Hematopoietic multipotent progenitor cell (in vitro differentiated cells): ENCODE measurements at places on chromosomes 11 and 22. TPM values are rescaled to one million over a fixed set of nuclear protein-coding genes. Genes with fewer than 3 reads are reported as not detected.

ADM gene
- total RNA-seq: 3.2 TPM

TREH gene
- not detected for total RNA-seq

FADS2 gene
- 110 TPM for total RNA-seq

MFRP gene
- not detected for total RNA-seq

DEPDC7 gene
- 1.9 TPM for total RNA-seq

- no peak for DNase-seq
These were observed 23.3 kb downstream of the KCNJ5 start for GRCh38 chr11:128914216-128915148.

- DNase-seq: no peak
These were observed 698 bp downstream of the SLC37A4 start for GRCh38 chr11:119030029-119030328.

DNA sequence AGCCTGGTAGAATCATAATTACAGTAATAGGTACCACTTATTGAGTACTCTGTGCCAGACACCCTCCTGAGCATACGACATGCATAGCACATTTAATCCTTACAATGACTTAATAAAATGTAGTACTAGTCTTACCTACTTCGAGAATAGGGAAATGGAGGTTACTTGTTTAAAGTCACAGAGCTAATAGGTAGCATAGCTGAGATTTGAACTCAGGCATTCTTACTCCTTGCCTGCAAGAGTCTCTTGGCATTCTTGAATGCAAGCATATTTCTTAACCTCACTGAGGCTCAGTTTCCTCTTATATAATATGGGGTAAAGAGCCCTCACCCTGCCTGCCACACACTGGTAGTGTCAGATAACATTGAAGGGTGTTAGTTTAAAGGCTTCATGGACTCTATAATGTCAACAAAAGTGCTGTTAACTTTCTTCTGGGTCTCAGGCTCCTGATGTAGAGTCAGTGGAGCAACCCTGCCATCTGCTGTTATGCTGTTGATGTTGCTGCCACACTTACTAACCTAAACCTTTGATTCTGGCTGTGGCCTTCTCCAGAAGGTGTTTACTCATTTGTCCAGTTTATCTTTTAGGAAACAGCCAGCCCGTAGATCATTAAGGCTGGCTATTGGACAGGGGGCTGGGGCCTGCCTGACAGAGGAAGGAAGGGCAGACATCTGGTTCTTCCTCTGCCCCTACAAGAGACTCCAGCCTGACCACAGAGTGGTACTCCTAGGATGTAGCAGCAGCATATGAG is 18.9 kb downstream of the LIMK2 start:
- peak; percentile 95 for DNase-seq

GRCh38 chr22:39422101-39422500 is 22.5 kb downstream of the TAB1 start:
- no peak for DNase-seq

DNA sequence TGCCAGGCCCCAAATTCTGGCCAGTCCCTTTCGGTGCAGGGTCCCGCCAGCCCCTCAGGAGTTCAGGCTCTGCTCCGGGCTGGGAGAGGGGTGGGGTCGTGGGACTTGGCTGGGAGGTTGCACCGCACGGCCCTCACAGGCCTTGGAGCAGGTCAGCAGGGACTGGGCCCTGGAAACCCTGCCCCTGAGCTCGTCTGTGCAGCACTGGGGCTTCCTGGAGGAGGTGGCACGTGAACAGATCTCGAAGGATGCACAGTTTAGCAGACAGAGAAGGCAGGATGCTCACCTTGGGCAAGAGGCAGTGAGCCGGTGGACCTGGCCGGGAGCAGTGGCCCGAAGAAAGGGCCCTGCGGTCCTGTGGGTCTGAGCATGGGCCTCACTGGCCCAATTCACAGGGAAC is 70.0 kb downstream of the WNT7B start:
- DNase-seq: no peak

- no peak for DNase-seq
These were observed 2.0 kb downstream of the CREB3L1 start for GRCh38 chr11:46279126-46280099.

DNA sequence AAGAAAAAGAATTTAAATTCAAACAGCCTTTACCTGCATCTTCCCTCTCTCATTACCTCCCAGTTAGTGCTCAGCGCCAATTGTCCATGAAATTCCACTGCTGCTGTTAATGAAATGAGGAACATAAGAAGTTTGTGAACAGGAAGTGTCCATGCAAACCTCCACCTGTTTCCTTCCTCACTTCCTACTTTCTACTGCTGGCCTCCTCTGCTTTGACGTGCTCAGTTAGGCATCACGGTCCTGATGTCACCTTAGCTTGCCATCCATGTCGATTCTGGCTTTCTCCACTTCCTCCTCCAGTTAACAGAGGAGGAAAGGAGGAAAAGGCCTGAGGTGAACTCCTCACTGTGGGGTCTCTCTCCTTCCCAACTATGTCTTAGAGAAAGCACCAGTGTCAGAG is 26.9 kb upstream of the HTR3A start:
- DNase-seq: no peak

- DNase-seq: peak; percentile 39
These were observed 61.5 kb downstream of the RPUSD4 start for GRCh38 chr11:126149759-126150625.

DNA sequence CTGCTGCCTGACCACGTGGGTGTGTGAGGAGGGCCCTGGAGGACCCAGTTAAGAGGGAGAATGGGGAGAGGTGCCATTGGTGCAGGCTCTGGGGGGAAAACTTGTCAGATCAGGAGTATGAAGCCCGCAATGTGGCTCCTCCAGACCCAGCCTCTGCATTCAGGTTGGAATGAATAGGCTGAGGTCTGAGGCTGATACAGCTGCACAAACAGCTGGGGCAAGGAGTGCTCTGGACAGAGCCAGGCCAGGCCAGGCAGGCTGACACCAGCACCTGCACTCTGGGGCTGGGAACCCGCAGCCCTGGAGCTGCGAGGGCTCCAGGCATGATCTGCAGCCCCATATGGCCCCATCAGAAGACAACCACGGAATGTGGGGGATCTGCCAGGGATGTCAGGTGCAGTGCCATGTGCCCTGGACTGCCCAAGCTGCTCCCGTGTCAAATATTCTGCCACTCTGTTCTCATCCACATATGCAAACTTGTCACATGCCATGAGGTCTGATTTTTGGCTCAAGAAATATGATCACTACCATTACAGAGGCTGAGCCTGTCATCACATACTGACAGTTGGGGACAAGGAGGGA is 27.2 kb upstream of the KCNJ11 start:
- no peak for DNase-seq

GRCh38 chr11:104819107-104819506 is 79.2 kb downstream of the CASP12 start:
- DNase-seq: no peak

GRCh38 chr11:102110761-102111010 is 439 bp downstream of the YAP1 start:
- no peak for DNase-seq

DNA sequence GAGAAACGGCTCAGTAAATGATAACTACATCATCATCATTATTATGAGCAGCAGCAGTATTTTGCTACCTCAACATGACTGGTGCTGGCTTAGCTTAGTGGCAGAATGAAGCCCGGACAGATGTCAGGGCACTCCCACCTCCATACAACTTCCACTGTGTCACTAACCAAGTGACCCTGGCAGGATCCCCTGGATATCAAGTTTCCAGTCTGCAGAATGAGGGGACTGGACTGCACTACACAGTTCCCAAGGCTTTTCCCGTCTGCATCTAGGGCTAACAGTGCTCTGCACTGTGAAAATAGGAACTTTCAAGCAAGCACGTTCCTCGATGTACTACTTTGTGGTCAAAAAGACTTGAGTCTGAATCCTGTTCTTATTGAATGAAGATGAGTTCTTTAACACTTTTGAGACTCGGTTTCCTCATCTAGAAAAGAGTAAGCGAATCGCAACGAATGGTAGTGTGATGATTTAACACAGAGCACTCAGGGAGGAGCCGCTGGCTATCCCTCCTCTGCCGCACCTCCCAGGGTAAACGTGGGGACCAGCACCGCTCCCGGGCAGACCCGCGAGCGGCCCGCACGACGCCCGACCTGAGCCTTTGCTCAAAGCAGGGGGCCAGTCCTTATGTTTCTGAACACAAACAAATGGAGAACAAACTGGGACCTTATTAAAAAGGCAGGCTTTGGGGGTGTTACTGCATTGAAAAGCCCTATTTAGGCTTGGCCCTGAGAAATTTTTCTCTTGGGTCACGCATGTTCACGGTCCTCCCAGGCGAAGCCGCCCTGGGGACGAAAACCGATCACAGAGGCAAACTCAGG is 910 bp downstream of the CLTCL1 start:
- DNase-seq: no peak

DNA sequence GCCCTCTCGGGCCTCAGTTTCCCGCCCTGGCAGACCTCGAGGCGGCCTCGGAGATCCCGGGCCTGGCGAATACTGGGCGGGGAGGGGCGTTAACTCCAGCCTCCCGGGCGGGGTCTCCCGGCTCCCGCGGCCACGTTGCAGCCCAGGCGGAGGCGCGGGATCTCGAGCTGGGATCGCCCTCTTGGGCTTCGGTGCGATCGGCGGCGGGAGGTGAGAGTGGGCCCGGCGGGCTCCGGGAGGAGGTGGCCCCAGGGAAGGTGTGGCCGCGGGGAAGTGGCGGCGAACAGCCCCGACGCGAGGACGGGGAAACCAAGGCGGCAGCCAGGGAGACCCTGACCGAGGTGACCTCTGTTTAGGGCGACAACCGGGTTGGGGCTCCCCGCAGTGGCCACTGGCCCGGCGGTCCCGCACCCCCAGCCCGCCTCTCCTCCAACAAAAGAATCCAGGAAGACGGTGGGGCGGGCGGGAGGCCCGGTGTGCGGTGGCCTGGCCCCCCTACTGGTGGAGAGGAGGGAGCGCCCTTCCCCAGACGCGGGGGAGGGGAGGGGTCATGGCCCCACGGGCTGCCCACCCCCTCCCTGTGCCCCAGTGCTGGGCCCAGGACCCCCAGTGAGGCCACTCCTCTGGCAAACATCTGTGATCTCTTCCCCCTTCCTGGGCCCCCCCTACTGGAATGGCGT is at the start of gene PHETA2:
Gene PHETA2, plus strand, starts transcription at position 117 of the 680 bp plus-strand sequence. CDS start 3,046 bp downstream, outside the sequence.
- peak; percentile 68 for DNase-seq

DNA sequence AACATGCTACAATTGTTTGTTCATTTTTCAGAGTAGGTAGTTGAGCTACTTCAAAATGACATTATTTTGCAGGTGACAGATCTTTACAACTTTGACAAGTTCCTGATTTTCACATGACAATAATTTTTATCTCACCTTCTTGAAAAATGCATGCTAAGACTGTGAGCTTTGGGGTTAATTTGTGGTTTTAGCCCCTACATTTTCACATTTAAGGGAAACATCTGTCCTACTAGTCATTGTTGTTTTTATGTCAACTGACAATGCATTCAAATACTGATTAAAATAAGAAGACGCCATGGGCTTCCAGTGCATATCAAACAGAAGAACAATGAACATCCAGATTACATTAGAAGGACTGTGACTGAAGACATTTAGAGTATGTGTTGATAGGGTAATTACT is 1470.8 kb upstream of the TENM4 start:
- DNase-seq: no peak

DNA sequence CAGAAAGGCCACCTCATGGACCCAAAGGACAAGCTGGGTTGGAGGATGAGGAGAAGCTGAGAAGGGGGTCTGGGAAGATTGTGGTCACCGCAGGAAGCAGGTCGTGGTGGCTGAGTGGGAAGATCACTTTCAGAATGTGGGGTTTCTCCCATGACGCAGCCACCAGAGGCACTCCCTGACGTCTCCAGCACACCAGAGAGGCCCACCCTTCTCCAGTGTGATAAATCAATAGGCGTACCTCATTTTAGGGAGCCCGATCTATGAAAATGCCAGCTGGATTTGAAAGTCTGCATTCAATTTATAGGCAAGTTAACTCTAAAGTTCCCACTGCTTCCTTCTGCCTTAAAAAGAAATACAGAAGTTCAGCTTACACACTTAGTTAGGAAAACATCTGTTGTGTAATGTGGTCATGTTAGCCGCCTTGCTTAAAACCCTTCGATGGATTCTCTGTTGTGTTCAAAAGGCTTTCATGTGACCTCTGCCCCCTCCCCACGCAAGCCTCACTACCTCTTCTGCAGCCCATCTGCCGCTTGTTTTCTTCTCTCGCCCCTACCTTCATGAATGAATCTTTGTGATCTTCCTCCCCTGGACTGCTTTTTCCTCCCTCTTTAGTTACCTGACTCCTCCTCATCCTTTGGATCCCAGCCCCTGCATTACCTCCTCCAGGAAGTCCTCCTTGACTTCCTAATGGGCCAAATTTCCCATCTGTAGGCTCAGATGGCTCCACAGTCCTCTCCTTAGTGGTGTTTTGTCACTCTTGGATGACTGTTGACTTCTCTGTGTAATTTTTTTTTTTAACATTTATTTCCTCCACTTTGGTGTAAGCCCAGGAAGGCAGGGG is 10.7 kb downstream of the TSPAN18 start:
- peak; percentile 23 for DNase-seq

- no peak for DNase-seq
These were observed 1.2 kb downstream of the SLC22A25 start for GRCh38 chr11:63242089-63242781.

DNA sequence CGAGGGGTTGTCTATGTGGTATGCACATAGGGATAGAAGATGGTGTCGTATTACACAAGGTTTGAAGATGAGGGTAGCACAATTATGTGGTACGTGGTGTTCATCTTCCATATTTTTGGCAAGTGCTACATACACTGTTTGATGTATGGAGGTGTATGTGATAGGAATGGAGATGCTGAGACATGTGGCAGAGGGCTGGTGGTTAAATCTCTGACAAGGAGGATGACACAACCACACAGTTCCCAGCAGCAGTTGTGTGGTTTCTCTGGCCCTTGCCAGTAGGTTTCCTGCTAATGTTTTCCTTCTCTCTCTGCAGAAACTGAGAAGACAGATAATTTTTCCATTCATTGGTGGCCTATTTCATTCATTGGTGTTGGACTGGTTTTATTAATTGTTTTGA is 17.0 kb downstream of the NCR3LG1 start:
- no peak for DNase-seq

DNA sequence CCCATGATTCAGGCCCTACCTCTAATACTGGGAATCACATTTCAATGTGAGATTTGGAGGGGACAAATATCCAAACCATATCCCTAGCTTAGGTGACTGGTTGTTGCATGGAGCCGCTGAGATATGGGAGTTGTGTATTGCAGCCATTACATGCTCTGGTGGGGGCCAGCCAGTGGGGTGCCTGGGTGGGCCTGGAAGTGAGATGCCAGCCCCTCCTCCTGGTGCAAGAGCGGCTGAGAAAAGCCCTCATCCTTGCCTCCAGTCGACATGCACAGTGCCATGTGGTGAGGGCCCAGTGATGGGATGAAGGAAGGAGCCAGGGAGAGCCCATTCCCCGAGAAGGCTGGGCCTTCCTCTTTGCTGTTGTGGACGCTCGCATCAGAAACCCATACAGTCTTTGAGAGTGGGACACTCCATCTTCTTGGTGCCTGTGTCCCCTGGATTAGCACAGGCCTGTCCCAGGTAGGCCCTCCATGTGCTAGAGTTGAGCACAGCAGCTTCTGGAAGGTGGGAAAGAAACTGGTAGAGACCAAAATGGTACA is 1043.0 kb downstream of the TBC1D22A start:
- DNase-seq: no peak

DNA sequence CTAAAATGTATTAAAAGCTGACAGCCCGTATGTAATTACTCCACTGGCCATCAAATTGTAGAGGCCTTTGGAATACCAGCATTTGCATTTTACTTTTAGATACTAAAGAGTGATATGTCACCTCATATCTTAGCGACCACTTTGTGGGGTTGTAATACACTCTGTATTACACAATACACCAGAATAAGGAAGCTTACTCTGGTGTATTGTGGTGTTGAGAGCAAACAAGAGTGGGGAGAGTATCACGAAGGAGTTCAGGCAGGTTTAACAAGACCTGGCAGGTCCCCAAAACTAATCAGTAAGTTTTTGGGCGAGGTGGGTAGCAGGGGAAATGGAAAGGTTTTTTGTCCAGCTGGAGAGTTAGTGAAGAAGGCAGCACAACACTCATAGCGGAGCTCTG is 3.2 kb downstream of the NUP50 start:
- no peak for DNase-seq
